ENCODE measurements at places on chromosomes 4 and X.

GRCh38 chrX:51151734-51152133, 180.9 kb upstream of the NUDT10 start:
- no peak for DNase-seq

DNA sequence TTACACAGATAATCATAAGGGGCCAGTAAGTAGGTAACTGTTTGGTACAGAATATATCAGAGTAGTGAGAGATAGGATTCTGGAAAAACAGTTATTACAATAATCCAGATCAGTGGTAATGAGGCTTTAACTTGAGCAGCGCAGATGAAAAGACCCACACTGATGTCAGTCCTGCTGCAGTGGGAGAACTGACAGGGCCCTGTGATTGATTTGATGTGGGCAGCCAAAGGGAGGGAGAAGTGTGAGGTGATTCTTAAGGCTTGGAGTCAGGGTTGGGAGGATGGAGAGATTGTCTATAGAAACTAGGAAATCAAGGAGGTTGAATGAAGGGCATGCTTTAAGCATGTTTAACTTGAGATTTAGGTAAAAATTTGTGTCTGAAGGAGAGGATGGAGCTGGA, 161.4 kb downstream of the VSIG4 start:
- no peak for DNase-seq

GRCh38 chr4:81912376-81913030, 440.8 kb upstream of the RASGEF1B start:
- DNase-seq: no peak

DNA sequence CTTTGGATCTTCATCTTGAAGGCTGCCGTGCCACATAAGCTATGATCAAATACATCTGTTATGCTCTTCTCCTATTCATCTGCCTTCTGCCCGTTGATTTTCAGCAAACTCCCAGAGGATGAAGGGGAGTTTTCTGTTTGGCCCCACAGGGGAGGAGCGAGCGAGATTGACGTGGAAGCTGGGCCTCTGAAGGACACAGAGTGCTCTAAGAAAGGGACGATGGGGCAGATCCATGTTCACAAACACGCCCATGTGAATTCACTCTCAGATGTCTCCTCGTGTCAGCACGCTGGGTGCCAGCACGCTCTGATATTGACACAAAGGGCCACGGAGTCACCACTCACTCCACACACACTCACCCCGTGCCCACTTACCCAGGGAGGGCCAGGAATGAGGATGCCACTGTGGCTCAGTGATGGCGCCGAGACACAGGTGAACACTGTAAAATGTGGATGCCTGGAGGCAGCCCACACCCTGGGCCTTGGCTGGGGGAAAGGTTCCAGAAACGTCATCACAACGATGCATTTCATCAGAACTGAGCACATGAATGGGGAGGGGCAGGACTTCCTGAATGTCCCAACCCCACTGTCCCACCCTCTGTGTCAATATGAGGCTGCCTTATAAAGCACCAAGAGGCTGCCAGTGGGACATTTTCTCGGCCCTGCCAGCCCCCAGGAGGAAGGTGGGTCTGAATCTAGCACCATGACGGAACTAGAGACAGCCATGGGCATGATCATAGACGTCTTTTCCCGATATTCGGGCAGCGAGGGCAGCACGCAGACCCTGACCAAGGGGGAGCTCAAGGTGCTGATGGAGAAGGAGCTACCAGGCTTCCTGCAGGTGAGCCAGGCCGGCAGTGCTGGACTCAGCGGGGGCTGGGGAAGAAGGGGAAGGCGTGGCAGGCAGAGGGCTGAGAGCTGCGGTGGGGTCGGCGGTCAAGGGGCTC, at the start of gene S100P:
Gene S100P, plus strand, starts transcription at position 648 of the 946 bp plus-strand sequence. Its CDS starts 55 bp downstream, at position 703.
- DNase-seq: no peak

- no peak for DNase-seq
These were observed 216.0 kb downstream of the PTTG2 start for GRCh38 chr4:38176165-38176564.

DNA sequence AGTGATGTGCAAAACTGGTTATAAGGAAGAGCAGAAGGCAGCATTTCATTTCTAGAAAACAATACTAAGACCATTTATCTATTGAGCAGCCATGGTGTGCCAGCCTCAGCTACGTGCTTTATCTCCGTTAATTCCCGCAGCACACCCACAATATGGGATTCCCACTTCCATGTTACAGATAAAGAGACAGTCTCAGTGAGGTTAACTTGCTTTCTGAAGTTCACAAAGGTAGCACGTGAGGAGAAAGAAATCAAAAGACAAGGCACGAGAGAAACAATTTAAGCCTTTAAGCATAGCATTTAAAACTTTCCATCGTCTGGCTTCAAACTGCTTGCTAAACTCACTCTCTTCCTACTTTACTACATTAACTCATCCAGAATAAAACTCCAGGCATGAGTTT, 8.0 kb upstream of the RPL34 start:
- no peak for DNase-seq

DNA sequence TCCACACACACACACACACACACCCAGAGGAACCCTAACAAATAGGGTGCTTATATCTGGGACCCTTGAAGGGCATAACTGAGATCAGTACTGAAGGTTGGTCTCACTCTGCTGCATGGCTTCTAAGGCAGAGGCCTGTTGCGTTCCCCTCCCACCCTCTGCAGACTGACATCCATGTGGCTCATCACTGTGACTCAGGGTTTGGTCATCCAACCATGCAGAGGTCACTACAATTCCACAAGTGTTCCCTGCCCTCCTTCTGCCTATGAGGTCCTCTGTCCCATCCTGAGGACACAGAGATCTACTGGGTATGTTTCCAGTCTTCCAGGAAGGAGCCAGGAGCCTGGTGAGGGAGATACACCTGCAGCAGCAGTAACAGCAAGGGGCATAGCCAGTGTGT, 55.8 kb downstream of the XAGE2 start:
- no peak for DNase-seq

- no peak for DNase-seq
These were observed at the start of gene ZFYVE28 for GRCh38 chr4:2417765-2418649. ZFYVE28 (minus strand) TSS chr4:2418645; CDS start chr4:2418323, 322 bp downstream.

DNA sequence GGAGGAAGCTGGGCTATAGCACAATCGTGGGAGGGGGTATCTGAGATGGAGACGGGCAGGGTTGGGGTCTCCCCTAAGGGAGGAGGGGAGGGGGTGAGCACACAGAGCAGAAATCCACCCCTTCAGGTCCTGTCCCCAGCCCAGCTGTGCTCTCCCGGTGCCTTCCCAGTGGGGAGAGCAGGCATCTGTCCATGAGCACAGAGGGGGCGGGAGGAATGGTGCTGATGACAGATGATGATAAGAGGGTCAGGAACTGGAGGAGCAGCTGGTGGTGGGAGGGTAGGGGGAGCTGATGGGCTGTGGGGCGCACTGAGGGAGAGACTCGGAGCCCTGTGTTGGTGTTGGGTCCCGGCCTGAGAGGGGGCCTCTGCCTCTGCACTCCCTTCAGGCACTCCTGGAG, 8.6 kb downstream of the ATP2B3 start:
- no peak for DNase-seq

DNA sequence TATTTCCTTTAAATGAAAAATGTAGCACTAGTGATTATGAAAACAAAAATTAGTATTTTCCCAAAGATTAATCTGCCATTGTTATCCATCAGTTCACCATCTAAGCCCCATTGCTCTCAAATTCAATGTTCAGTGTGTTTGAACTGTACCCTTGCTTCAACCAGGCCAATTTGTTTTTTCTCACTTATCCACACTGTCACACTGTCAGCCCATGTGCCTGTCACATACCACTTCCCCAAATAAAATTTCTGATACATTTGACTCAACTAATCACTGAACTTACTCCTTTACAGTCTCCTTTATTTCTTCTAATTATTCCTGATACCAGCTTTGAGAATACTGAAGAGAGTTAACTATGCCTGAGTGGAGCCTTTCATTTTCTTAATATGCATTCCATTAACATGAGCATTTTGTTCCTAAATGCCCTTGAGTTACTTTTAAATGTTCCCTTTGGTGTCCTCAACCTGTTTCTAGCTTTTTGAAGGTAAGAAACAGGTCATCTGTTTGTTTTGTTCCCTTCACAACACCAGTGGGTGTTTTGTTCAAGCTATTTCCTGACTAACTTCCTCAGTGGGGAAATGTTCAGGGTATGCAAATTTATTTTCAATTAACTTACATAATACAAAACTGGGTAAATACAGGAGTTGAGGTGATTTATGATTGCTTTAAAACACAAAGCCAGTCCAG, 117.1 kb downstream of the RPA4 start:
- no peak for DNase-seq

DNA sequence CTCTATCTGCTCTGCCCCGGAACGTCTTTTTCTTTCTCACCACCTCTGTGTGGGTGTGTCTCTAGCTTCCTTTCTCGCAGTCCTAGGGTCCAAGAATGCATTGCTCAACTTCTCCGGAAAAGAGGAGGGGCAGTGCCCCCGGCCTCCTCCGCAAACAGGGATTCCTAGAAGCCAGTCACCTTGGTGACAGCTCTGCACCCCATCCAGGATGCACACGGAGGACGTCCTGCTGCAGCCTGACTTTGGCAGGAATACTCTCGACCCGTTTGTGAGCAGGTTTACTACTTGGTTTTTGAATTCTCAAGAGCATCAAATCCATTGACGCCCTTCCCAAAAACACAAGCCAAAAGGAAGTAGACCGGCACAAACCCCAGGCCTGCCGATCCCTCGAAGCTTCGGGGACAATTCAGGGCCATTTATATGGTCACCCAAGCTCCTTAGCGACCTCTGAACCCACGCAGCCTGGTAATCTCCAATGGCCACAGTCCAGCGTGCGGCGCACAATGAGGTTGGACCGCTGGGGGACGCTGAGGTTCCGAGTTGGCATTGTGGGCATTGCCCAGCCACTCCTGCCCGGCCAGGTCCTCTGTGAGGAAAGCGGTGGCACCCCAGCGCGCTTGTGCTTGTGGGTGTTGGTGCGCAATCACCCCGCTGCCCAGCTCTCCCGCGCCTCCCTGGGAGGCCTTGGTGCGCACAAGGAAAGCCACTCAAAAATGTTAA, 9.8 kb downstream of the NKX3-2 start:
- DNase-seq: no peak

DNA sequence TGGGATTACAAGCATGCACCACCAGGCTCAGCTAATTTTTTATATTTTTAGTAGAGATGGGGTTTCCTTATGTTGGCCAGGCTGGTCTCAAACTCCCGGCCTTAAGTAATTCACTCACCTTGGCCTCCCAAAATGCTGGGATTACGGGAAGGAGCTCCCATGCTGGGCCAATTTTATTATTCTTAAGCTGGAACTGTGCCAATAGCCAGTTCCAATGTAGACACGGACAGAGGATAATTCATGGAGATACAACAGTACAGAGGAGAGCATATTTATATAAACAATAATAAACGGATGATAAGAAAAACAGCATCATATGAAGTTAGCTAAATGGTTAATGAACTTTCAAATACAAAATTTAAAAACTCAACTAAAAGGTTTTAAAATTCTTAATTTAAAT, 87.8 kb downstream of the PPA2 start:
- no peak for DNase-seq

DNA sequence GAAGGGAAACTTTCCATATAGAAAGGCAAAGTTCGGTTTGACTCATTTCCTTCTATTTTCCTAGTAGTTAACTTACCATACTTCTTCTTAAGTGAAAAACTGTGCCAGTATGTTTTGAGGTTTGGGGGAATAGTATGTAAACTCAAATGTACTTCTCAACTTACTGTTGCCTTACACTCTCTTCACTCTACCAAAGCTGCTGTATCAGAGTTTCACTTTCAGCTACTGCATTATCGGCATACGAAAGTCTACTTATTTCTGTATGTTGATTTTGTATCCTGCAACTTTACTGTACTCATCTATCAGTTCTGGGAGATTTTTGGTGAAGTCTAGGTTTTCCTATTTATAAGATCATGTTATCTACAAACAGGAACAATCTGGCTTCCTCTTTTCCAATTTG, 932.7 kb downstream of the FAT4 start:
- no peak for DNase-seq

DNA sequence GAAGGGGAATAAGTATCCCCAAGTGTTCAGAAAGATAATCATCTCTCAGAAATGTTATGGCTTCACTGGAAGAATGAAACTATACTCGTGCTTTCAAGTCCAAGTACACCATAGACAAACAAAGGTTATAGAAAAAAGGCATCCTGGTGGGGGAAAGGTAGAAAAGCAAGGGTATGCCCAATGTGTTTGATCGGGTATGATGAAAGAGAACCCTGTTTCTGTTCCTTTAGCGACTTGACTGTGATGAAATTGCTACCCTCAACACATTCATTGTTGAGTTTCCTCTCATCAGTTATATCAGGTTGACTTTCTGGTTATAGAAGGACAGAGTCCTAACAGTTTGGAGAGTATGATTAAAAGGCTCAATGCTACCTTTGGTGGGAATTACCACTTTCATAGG, 464.3 kb downstream of the GRXCR1 start:
- no peak for DNase-seq

DNA sequence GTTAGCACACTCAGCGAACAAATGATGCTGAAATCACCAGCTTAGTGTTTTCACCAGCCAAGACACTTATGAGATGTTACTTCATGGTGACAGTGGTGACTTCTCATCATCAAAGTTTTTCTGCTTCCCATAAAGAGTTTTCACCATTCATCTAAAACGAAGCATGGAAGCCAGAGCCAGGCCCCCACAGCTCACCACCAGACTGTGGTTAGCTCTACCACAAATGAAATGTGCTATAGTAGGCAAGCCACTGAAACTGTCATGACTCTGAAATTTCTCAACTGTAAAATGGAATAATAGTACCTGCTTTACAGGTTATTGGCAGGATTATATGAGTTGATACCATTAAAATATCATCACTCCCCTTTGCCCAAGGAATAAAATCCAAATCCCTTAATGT, 56.4 kb upstream of the HHIP start:
- no peak for DNase-seq

DNA sequence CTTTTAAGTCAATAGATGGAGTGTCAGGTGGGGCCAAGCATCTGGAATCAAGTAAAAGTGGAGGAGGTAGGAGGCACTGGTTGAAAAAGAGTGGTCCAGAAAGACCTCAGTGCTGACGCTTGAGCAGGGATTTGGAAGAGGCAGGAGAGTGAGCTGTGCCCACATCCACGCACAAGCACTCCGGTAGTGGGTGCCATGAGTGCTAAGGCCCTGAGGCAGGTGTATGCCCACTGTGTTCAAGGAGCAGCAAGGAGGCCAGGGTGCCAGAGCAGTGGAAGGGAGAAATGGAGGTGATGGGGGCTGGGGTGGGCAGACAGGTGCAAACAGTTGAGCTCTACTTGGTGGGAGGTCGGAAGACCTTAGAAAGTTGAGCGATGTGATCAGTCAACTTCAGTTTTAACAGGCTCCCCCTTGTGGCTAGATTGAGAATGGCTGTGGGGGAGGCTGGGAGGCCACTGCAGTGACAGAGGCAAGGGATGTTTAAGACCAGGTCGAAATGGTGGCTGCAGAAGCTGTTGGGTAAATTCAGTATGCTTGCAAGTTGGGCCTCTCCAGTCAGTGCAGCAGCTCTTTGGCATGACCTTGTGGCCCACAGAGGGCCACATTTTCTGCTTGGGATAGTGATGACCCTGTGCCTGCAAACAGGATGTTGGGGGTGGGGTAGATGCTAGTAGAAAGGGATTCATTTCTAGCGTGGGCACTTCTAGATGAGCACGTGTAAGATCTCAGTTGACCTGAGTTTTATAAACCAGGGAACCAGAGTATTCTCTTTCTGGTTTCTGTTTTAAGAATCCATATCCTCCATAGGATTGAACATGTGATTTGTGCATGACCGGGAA, 12.7 kb downstream of the TKTL1 start:
- peak; percentile 63 for DNase-seq

- no peak for DNase-seq
These were observed 250.5 kb upstream of the GPRIN3 start for GRCh38 chr4:89558147-89558546.

- no peak for DNase-seq
These were observed 192.7 kb upstream of the LEF1 start for GRCh38 chr4:108361446-108361820.

- no peak for DNase-seq
These were observed 228.0 kb downstream of the RASL11B start for GRCh38 chr4:53089936-53090729.

- DNase-seq: no peak
These were observed 100.8 kb upstream of the LIMCH1 start for GRCh38 chr4:41437111-41437536.
